ENCODE measurements at places on chromosomes 13 and 19.

DNA sequence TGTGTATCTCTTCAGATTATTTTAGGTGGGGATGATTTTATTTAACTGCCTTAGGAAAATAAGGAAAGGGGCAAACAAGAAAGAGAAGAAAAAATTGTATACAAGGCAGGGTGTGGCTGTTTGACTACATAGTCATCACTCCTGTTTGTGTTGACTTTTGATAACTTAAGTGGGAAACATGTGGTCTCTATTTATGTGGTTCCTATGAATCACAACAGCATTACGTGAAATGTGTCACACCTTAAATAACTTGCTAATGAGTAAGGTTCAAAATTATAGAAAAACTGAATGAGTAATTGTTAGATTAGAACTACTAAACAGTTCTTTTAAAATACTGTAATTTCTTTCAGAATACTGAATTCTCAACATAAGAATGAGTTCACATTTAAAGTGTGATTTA is 69.3 kb downstream of the LMO7 start:
- DNase-seq = no peak

DNA sequence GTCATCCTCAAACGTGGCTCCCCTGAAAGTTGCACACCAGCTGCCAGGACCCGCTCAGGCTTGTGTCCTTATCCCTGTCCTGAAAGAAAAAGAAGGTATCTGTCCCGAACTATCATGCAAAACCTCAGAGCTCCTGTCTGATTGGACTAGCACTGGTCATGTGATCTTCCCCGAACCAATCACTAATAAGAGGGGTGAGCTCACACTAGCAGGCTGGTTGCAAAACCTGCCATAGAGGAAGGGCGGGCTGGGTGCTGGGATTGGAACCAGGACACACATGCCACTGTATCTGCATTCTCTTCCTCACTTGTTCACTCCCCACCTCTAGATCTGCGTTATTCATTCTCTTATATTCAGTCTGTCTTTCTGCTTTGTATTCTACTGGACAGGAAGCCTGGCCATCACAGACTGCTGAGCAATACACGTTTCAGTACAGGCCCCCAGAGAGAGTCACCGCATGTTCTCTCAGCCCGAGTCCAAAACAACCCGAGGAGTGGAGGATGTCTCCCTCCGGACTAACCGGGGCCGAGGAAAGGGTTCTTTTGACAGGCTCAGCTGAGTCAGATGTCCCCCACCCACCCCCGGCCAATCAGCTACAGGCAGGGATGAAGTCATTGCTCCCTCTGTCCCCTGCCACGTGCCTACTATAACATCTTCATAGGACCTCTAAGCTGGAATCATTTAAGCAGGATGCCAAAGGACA is 97.7 kb downstream of the SIPA1L3 start:
- no peak for DNase-seq

DNA sequence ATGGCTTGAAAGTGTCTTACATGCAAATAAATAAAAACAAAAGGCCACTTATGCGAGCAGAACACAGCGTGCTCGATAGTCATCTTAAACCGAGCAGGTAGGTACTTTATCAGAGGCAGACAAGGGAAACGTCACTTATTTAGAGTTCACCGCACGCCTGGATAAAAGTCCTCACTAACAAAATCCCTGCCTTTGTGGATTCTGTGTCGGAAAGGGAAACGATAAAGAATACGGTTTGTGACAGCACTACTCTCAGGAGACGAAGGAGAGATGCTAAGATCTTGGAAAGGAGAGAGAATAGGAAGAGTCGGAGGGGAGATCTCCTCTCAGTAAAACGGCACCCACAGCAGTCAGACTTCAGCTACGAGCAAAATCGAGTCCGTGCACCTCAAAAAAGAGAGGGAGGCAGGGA is 581 bp downstream of the RCBTB1 start:
- no peak for DNase-seq

DNA sequence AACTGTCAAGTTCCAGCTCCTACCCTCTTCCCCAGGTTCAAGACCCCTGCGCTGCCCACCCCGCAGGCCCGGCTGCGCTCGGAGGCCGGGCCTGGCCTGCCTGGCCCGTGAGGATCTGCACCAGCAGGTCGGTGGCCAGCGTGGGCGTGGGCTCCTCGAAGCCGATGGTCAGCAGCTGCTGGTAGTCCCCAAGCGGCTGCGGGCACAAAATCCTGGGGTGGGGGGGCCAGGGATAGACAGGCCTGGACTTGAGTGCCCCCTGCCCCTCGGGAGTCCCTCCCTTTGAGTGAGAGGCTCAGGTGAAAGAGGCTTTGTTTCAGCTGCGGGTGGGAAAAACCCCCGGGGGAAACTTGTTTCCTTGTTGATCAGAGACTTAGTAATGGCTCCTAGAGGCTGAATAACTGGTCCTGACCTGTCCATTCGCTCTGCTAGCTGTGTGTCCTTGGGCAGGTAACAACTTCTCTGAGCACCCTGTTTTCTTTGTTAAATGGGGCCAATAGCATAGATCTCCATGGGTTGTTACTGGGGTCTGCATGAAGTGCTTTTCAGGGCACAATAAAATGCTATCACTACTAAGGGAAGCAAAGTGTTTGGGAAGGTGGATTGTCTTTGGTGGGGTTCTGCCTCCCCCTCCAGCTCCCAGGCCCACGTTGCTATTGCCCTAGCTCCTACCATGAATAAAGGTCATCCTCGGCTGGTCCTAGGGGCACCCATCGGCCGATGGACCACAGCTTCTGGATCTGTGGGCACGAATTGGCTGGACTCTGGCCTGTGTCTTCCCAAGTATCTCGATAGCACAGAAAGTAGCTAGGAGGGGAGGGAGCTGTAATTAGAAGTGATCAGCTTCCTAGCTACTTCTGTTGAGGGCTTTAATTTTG is 3.5 kb downstream of the C19orf67 start:
- DNase-seq = no peak

DNA sequence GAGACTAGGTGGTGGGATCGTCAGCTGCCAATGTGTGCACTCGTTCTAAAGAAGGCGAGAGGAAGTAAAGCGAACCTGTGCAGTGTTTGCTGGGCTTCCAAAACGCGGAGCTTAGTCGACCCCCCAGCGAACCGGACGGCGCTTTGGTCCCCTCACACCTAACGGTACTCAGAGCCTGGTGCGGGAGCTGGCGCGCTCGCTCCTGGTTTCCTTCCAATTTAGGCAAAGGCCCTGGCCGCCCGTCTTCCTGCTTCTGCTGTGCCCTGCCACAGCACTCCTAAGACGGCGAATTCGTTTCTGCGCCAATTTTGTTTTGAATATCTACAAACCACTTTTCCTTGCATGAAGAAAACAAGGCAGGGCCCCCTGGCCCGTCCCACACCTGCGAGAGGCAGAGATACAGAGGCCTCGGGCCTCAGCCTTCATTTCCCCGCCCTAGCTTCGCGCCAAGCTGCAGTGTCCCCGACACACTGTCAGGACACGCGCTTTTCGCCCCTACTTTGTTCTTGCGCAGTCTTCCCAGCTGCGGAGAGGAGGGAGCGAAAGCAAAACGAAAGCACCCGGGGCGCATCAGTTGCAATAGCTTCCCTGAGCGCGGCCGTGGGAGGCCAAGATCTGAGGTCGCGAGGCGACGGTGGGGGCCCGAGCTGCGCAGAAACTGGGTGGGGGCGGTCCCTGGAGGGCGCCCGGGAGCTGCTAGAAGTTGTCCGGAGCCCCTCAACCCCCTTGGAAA is 111.9 kb downstream of the KCNRG start:
- peak; percentile 54 for DNase-seq

GRCh38 chr13:26919311-26919710 is 158.7 kb upstream of the GPR12 start:
- DNase-seq = no peak

GRCh38 chr19:46481947-46482346 is 10.6 kb upstream of the PNMA8A start:
- DNase-seq = no peak

GRCh38 chr19:41421314-41421713 is 5.9 kb downstream of the B3GNT8 start:
- DNase-seq = no peak

GRCh38 chr13:45004096-45004495 is 14.8 kb downstream of the GPALPP1 start:
- DNase-seq = no peak

DNA sequence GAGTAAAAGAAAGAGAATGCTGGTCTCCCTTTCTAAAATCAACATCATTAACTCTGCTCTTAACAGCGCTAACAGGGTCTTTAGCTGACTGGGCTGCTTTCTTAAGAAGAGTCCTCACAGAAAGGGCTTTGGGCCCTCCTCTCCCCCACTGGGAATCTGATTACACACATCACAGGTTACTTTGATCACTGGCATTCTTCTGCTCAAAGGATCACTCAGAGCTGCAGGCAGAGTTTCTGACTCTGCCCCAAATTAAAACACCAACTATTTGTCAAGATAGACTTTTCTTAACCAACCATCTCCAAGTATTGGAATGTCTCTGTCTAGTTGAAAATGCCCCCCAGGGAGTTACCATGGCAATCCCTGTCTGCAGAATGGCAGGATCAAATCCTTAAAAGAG is 31.1 kb upstream of the SIAH3 start:
- DNase-seq = no peak

GRCh38 chr19:44345959-44346358 is 10.5 kb downstream of the ZNF112 start:
- no peak for DNase-seq

DNA sequence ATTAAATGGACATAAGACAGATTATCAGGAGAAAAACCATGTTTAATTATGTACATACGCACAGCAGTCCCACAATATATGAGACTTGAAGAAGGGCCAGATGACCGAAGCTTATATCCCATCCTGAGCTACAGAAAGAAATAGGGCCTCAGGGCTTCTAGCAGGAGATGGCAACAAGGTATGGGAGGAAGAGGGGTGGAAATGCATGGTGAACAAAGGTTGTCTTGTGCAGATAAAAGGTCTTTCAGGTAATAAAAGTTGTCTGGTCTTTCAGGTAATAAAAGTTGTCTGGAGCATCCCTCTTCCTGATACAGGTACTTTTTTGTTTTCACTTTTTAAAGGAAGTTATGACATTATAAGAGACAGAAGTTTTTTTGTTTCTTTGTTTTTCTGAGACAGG is 15.4 kb upstream of the GTF3A start:
- no peak for DNase-seq

- no peak for DNase-seq
Measured at GRCh38 chr13:106981051-106981450, 413.1 kb upstream of the ARGLU1 start.

DNA sequence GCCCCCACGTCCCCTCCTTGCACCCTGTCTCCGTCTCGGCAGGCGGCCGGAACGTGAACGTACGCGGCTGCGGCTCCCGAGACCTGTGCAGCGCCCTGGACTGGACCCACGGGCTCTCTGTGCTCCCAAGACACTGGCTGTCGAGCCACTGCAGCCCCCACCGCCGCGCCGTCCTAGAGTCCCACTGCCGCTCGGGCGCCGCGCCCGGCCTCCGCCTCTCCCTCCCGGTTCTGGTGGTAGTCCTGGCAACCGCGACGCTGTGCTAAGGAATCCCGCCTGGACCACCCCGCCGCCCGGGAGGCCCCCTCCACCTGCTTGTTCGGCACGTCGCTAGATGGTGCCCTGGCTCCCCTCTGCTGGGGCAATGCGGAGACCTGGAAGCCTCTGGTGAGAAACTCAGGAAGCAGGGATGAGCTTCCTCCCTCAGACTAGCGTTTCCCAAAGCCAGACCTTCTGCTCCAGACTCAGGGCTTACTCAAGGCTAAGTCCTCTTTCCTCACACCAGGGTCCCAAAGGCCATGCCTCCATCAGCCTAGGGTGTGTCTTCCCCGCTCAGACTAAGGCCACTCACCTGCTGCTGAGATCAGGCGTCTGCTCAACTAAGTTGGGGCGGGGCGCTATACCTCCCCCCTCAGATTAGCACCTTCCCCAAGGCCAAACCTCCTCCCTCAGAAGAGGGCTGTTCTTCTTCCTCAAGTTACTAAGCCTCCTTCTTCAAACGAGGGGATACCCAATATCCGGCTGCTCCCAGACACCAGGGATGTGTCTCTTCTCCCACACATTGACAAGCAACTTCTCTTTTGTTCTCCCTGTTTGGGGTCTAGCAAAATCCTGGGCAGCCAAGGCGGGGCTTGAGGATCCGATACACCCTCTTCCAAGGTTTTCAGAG is 16.1 kb upstream of the IRGC start:
- no peak for DNase-seq

- DNase-seq = peak; percentile 53
Measured at GRCh38 chr19:5805462-5806132, 730 bp downstream of the NRTN start.

- no peak for DNase-seq
Measured at GRCh38 chr13:25180775-25181537, 8.9 kb upstream of the AMER2 start.

DNA sequence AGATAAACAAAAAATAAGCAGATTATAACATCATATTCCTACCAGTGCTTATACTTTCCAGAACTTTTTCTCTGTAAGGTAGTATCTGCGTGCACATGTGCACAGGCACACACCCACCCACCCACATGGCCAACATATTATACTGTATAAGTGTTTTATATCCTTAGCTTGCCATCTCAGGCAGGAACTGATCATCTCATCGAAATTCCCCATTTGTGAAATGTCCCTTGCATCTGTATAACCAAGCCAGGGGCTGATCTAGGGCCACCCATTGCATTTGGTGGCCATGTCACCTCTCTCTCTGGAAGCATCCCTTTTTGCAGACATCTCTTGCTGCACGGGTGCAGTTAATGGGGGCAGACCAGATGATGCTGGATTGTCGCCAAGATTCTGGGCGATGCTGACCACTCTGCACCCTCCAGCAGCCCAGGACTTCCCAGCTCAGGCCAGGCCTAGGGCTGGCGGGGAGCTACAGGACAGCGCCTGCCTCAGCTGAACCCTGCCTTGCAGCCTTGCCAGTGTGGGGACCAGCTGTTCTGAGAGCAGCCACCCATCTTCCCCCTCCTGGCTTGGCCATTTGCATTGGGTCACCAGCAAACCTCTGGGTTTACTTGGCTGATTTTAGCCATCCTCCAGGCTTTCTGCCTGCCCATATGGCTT is 95.9 kb downstream of the SLC7A1 start:
- no peak for DNase-seq

GRCh38 chr19:3710265-3710812 is 2.2 kb downstream of the TJP3 start:
- DNase-seq = no peak

DNA sequence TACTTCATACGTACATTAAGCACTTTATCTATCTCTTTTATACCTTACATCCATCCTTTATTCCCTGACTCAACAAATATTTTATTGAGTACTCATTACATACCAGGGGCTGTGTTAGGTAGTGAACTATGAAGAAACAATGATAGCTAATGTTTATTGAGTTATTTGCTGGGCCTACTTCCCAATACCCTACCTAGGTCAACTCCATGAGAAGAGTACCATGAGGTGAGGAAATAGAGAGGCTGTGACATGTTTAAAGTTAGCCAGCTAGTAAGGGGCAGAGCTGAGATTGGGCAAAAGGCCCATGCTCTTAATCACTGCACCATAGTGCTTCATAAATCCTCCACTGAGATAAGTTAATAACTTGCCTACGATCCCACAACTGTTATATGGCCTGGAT is 79.9 kb downstream of the FREM2 start:
- no peak for DNase-seq

DNA sequence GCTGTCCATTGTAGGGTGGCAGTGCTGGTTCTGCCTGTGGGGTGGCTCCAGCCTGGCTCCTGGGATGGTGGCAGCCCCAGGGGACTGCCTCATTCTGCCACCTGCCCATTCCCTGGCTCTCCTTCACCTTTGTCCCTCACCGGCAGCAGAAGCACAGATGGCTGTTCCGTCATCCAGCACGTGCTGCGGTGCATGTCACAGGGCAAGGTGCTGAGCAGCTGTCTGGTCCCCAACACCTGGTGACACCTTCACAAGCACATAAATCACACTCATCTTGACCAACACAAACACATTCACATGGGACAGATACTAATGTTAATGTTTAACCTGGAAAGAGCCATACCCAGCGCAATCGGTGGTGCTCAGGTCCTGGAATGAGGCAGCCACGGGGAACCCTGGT is 126.8 kb downstream of the UQCRFS1 start:
- DNase-seq = no peak
